ENCODE measurements at places on chromosomes 1 and 21.

- no peak for DNase-seq
Observed at GRCh38 chr21:29124645-29125044, 5.8 kb upstream of the MAP3K7CL start.

- DNase-seq, result peak; percentile 83
Observed at GRCh38 chr1:32205401-32206370, at the start of gene IQCC. TSS of gene IQCC (plus strand) at chr1:32205671. CDS start at chr1:32205682, 11 bp downstream.

DNA sequence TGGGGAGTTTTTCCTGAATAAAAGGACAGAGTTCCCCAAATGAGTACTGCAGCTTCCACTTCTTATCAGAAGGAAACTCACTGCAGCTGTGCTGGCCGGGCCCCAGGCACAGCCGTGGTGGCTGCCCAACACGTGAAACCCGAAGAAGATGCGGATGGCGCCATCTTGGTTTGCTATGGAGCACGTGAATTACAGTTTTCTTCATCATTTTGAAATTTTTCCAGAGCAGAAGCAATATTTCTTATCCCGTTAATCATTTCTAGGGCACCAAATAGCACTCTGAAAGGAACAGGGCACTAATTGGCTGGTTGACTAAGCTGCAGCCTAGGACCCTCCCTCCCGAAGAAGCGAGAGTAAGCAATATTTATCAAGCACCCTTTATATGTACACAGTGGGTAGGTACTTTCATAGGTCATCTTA is 63.2 kb upstream of the EPS8L3 start:
- DNase-seq, result no peak

- no peak for DNase-seq
Observed at GRCh38 chr1:109467301-109467777, 993 bp downstream of the SYPL2 start.

GRCh38 chr1:76891931-76892622 is 24.8 kb downstream of the ST6GALNAC5 start:
- no peak for DNase-seq

GRCh38 chr1:51000651-51001050 is 30.6 kb downstream of the CDKN2C start:
- DNase-seq, result no peak

GRCh38 chr1:181397845-181398244 is 85.5 kb upstream of the CACNA1E start:
- no peak for DNase-seq

- DNase-seq, result no peak
Observed at GRCh38 chr1:174580801-174581200, 133.0 kb downstream of the GPR52 start.

DNA sequence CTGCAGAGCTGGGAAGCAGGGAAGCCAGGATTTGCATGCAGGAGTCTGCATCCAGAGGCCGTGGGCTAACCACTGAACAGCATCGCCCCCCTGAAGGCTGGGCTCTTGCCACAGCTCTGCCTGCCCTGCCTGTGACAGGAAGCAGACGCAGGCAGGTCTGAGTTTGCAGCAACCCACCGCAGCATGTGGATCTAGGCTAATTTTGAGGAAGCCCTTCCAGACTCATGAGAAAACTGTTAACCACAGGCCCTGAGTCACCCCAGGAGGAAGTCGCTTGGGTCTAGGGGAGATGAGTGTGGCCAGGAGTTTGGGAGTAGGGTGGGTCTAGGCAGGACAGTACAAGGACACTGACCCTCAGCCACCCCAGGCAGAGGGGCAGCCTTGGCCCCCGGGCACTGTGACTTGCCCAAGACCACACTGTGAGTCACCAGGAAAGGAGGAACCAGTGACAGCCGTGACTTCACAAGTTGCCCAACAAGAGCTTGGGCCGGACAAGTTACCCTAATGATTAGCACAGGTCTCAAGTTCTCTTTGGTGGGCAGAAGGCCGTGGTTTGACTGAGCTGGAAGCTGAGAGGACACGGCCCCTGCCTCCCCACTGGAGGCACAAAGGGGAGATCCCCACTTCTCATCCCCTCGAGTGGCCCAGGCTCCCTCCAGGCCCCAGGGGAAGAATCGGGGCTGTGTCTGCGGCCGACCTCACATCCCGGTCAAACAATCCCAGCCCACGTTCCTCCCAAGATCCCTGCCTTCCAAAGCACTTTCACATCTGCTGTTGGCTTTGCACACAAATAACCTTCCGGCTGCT is 826 bp downstream of the LAPTM5 start:
- DNase-seq, result no peak

GRCh38 chr1:101205457-101205856 is 31.4 kb upstream of the S1PR1 start:
- DNase-seq, result no peak

GRCh38 chr1:221268295-221268694 is 389.1 kb downstream of the HLX start:
- no peak for DNase-seq

DNA sequence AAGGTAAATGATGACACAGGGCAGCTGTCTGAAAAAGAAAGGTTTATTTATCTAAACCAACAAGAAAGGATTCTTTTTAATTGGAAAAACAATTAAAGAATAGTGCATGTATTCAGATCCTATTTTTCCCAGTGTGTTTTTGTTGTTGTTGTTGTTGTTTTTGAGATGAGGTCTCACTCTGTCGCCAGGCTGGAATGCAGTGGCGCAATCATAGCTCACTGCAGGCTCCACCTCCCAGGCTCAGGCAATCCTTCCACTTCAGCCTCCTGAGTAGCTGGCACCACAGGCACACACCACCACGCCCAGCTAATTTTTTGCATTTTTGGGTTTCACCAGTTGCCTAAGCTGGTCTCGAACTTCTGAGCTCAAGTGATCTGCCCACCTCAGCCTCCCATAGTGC is 22.1 kb downstream of the NEK2 start:
- DNase-seq, result no peak

- no peak for DNase-seq
Observed at GRCh38 chr1:226201029-226201593, 14.6 kb upstream of the ACBD3 start.

GRCh38 chr21:35303085-35303484 is 254.0 kb upstream of the RUNX1 start:
- no peak for DNase-seq

GRCh38 chr1:210244746-210245367 is 12.3 kb downstream of the SERTAD4 start:
- no peak for DNase-seq

DNA sequence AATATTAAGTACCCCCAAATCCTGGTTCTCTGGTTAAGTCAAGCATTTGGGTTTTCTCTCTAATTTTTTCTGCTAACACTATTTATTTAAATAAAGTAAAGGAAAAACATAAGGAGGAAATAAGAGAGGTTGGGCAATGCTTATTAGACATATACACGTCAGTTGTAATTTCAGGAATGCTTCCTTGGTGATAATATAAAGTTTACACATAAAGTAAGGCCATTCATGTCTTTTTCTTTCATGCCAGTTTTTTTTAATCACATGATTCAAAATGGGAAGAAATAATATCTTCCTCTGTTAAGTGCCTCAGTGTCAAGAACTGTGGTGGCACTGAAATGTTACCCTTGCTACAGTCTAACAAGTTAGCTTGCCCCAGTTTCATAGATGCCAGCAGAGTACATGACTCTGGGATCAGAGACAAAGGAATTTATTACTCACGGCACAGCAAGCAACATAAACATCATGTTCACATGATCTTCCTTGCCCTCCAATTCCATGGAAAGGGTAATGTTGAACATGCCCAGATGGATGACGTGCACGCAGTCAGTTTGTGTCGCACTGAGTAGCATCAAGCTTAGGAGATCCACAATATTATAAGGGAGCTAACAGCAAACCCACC is 184.9 kb downstream of the PLA2G4A start:
- no peak for DNase-seq

DNA sequence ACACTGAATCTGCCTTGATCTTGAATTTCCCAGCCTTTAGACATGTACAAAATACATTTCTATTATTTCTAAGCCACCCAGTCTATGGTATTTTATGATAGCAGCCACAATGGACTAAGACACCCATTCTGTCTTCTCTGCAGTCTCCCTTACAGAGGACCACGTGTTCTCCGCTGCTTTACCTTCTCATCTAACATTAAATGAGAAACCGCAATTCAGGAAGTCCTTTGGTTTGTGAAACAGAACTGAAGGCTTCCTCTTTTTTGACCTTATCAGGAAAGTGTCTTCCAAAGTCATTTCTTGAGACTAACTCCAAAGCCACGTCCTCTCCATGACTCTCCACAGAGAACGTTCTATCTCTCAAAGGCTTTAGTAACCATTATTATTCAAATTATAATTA is 560.1 kb downstream of the OMA1 start:
- no peak for DNase-seq

- DNase-seq, result no peak
Observed at GRCh38 chr1:1809489-1809888, 31.2 kb upstream of the NADK start.

DNA sequence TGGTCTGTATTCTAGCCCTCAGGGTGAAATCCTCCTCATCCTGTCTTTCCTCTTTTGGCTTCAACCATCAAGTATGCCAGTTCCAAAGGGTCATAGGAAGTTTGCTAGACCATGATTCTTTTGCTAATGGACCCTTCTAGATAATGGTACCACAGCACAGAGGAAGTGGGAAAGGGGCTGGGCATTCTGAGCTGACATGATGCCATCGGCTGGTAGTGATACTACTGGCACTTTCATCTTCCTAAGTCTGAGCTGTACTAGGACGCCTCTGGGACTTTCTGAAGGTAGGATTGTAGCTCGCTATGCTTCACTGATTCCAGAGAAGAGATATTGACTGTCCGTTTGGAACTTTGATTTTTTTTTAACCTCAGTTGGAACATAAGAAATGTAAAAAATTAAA is 11.4 kb downstream of the FASLG start:
- DNase-seq, result no peak

- no peak for DNase-seq
Observed at GRCh38 chr1:241479294-241479693, 40.3 kb downstream of the FH start.

GRCh38 chr1:58325866-58326265 is 220.7 kb downstream of the OMA1 start:
- no peak for DNase-seq

- no peak for DNase-seq
Observed at GRCh38 chr1:91397605-91398004, 7.0 kb downstream of the HFM1 start.
